Hepatocyte (in vitro differentiated cells): ENCODE measurements at places on chromosomes 4 and X.

DNA sequence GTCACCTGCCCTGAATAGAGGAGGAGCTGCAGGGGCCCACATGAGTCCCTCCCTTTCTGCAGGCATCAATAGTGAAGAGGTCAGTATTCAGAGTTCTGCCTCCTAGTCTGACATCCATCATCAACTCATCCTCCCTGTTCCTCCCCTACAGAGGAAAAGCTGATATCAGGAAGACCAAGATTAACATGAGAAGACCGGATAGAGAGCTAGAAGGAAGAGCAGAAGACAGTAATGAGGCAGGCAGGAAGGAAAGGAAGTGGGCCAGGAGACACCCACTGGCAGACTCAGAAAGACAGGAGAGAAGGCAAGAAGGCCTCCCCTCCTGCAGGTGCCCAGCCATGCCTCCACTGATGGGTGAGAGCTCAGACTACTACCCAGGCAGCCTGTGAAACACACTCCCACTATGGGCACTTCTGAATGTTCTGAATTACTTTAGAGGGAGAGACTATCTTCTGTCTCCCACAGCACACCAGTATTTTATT is 74.6 kb downstream of the CC2D2A start:
- no peak overlapping the region for H3K27ac ChIP-seq
- DNase-seq: no peak
- H3K36me3 ChIP-seq: no peaks in the 10 kb centered on the region
- H3K4me1 ChIP-seq: no peaks in the 10 kb centered on the region

- no peak for DNase-seq
- H3K27me3 ChIP-seq: no peaks in the 10 kb centered on the region
- H3K4me3 ChIP-seq: no peak overlapping the region
- H3K4me1 ChIP-seq: no peaks in the 10 kb centered on the region
These were observed 10.7 kb downstream of the SLC39A8 start for GRCh38 chr4:102334624-102335023.

- peaks cover 31% of the 10 kb centered on the region for H3K4me1 ChIP-seq
- H3K27ac ChIP-seq: no peak overlapping the region
- no peaks in the 10 kb centered on the region for H3K36me3 ChIP-seq
These were observed 58.5 kb downstream of the ARHGAP10 start for GRCh38 chr4:147790412-147790811.

GRCh38 chr4:113541933-113542332 is 219.6 kb downstream of the CAMK2D start:
- no peak overlapping the region for H3K4me3 ChIP-seq
- H3K27me3 ChIP-seq: no peaks in the 10 kb centered on the region
- no peak overlapping the region for H3K27ac ChIP-seq
- no peak for DNase-seq

DNA sequence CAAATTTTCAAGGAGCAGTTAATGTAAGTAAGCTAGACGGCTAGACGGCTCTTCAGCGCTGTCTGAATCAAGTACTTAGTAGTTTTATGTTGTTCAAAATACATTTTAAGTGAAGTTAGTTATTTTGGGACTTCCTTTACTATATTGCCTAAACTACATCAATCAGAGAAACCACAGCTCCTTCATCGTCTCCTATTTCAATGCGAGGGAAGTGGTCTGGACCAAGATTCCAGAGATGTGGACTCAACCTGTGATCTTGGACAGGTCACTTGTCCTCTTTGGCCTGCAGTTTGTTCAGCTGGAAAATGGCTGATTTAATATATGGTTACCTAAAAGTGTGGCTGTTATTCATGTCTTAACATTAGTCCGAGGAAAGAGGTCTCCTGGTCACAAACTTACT is 10.6 kb downstream of the ING2 start:
- no peak overlapping the region for H3K4me3 ChIP-seq
- H3K27ac ChIP-seq: no peak overlapping the region
- no peak for DNase-seq
- H3K36me3 ChIP-seq: no peaks in the 10 kb centered on the region
- H3K4me1 ChIP-seq: no peaks in the 10 kb centered on the region

DNA sequence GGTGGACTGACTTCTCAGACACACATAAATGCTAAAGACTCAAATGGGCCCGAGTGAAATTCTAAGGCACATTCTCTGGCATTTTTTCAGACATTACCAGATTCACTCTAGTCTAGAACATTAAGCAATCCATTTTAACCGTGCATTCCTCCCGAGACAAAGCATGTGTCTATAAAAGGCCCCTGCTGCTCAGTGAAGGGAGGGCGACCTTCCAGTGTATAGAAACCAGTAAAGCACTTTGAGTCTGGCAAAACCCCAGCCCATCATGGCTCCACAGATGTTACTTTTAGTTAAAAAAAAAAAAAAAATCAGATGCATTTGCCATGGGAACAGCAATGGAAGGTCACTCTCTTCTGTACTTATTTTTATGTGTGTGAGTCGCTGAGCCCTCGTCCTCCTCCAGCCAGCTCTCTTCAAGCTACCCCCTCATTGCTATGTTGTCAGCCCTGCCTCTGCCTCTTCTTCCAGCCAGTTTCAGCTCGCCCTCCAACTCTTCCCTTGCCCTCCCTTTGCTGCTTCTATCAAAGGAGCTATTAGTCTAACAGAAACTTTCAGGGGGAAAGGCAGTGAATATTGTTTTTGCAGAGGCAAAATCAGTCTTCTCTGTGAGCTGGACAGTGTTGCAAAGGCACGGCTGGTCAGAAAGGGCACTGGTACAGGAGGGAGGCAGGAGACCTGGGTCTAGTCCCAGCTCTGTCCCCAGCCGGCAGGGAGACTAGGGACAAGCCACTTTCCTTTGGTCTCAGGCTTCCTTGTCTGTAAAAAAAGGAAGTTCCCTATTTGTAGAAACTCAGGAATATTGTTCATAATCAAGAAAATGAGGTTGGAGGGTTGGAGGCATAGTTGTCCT is 644.2 kb downstream of the ZNF674 start:
- H3K27me3 ChIP-seq: no peaks in the 10 kb centered on the region
- peak; percentile 16 for DNase-seq
- H3K27ac ChIP-seq: no peak overlapping the region
- no peaks in the 10 kb centered on the region for H3K4me1 ChIP-seq

- no peak overlapping the region for H3K4me3 ChIP-seq
- H3K27ac ChIP-seq: no peak overlapping the region
- H3K4me1 ChIP-seq: peaks cover 4% of the 10 kb centered on the region
- no peak for DNase-seq
- no peaks in the 10 kb centered on the region for H3K27me3 ChIP-seq
These were observed 5.0 kb upstream of the UVSSA start for GRCh38 chr4:1342003-1342402.

GRCh38 chr4:108425988-108426387 is 194.4 kb upstream of the RPL34 start:
- no peaks in the 10 kb centered on the region for H3K4me1 ChIP-seq
- no peak overlapping the region for H3K27ac ChIP-seq
- H3K27me3 ChIP-seq: no peaks in the 10 kb centered on the region
- DNase-seq: no peak
- H3K4me3 ChIP-seq: no peak overlapping the region

DNA sequence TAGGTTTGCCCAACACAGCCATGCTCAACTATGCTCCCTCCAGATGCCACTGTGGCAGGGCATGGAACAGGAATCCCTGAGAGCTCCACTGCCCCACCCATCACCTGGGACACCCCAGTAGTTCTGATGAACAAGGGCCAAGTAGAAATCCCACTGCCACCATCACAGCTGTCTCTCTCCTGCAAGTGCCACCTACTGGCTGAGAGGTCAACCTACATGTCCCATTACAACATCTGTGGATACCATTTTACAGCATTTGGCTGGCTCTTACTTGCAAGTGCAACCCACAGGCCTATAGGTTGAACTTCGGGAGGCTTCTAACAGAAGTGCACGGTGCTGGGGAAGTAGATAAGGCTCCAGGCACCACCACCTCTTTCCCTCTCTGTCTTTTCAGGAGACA is 142.5 kb downstream of the CXXC4 start:
- no peak overlapping the region for H3K27ac ChIP-seq
- no peak overlapping the region for H3K4me3 ChIP-seq
- H3K4me1 ChIP-seq: no peaks in the 10 kb centered on the region
- DNase-seq: no peak
- H3K27me3 ChIP-seq: no peaks in the 10 kb centered on the region
- no peaks in the 10 kb centered on the region for H3K36me3 ChIP-seq

DNA sequence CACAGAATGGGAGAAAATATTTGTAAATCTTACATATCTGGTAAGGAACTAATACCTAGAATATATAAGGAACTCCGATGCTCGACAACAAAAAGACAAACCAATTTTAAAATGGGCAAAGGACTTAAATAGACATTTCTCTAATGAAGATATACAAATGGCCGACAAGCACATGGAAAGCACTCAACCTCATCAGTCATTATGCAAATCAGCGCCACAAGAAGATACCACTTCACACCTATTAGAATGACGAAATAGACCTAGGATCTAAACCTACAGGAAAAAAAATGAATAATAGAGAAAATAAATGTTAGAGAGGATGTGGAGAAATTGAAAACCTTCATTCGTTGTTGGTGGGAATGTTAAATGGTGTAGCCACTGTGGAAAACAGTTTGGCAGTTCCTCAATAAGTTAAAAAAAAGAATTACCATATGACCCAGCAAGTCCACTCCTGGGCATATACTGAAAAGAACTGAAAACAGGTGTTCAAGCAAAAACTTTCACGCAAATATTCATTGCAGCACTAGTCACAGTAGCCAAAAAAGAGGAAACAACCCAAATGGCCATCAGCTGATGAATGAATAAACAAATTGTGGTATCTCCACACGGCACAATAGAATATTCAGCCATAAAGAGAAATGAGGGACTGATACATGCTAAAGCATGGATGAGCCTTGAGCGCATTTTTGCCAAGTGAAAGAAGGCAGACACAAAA is 57.3 kb upstream of the WDR19 start:
- DNase-seq: no peak
- no peak overlapping the region for H3K4me3 ChIP-seq
- H3K27ac ChIP-seq: no peak overlapping the region
- no peaks in the 10 kb centered on the region for H3K4me1 ChIP-seq

DNA sequence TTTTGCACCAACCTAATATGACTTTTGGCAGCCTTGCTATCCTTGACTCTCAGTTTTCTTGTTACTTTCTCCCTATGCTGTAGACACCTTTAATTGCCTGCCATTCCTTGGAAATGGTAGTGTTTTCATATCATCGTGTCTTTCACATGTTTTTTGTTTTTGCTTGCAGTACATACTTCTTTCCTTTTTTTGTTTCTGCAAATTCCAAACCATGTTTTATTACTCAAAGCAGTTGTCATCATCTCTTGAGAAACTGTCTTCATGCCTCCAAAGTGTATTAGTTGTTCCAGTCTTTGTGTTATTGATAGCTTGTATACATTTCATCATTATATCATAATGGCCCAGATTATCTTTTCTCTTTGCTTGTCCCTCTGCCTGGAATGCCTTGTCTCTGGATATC is 57.1 kb downstream of the PDLIM5 start:
- H3K36me3 ChIP-seq: no peaks in the 10 kb centered on the region
- no peaks in the 10 kb centered on the region for H3K27me3 ChIP-seq
- peaks cover 21% of the 10 kb centered on the region for H3K4me1 ChIP-seq
- no peak overlapping the region for H3K4me3 ChIP-seq
- peak overlapping the region; percentile 49 for H3K27ac ChIP-seq

DNA sequence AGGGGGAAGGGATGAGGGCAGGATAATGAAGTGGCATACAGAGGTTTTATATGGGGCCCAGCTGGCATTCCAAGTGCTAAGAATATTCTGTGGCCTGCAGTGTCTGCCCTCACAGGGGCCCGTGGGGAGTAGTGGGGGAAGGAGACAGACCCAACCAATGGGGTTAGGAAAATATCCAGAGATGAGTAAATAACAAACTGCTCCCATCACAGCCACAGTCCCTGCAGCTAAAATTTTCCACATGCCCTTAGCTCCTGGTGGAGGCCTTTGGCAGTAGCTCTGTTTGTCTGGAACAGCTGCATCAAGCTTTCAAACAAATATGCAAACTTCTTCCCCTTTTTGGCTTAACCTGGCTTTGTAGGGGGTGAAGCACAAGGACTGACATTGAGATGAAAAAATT is 3.1 kb downstream of the SRPX2 start:
- H3K27ac ChIP-seq: peak overlapping the region; percentile 89
- no peaks in the 10 kb centered on the region for H3K36me3 ChIP-seq
- DNase-seq: peak; percentile 18
- H3K27me3 ChIP-seq: no peaks in the 10 kb centered on the region

- no peak overlapping the region for H3K4me3 ChIP-seq
- H3K27me3 ChIP-seq: no peaks in the 10 kb centered on the region
- no peaks in the 10 kb centered on the region for H3K36me3 ChIP-seq
- H3K4me1 ChIP-seq: no peaks in the 10 kb centered on the region
- H3K27ac ChIP-seq: no peak overlapping the region
- DNase-seq: no peak
These were observed 39.0 kb downstream of the FBXO8 start for GRCh38 chr4:174244441-174244840.

DNA sequence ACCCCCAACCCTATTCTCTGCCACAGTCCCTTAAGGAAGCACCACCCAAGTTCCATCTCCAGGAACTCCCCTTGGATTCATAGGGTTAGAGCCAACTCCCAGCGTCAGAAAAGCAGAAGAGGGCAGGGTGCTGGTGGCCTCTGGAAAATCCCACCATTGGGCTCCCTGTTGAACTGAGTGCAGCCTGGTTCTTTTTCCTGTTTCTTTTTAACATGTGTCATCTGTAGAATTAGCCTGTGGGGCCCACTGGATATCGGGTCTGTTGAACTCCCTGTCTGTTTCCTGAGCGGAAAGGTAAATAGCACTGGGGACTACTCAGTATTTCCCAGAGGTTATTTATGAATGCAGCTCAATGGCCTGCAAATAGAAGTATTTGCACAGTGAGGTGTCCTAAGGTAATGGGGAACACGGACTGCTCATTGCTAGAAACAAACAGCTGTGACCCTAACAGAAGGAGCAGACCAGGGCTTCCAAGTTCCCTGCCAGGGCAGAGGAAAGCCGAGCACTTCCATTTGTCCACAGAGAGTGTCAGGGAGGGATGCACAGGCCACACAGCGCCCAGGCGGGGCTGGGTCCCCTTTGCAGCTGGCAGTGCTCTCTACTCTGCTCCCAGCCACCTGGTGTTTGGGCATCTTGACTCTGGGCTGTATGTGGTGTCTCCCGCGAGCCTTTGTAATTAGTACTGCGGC is 102.6 kb downstream of the FHDC1 start:
- DNase-seq: peak; percentile 69
- H3K27ac ChIP-seq: peak overlapping the region; percentile 72
- no peaks in the 10 kb centered on the region for H3K27me3 ChIP-seq
- no peaks in the 10 kb centered on the region for H3K4me1 ChIP-seq

DNA sequence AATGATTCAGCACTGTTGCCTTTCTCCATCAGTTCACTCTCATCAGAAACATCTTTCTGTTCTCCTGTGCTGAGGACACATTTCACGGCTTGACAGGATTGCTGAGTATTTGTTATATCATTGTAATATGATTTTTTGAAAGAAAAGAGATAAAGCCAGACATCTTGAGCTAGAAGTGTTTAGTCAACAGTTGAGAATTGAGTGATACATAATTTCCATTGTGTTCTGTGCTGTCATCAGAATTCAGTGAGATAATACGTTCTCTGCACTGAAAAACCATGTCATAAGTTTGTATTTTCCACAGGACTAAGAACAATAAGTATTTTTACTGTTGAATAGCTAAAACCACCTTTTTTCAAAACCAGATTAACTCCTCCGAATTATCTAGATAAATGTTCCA is 50.2 kb upstream of the GPRIN3 start:
- H3K36me3 ChIP-seq: no peaks in the 10 kb centered on the region
- DNase-seq: no peak
- H3K27ac ChIP-seq: no peak overlapping the region
- no peak overlapping the region for H3K4me3 ChIP-seq
- no peaks in the 10 kb centered on the region for H3K4me1 ChIP-seq
